ENCODE measurements at places on chromosomes 4 and X.
A peak's percentile ranks its signal among the peaks of the same experiment; 100 is the strongest.

- no peak for DNase-seq
Measured at GRCh38 chr4:10212400-10212799, 95.8 kb upstream of the WDR1 start.

DNA sequence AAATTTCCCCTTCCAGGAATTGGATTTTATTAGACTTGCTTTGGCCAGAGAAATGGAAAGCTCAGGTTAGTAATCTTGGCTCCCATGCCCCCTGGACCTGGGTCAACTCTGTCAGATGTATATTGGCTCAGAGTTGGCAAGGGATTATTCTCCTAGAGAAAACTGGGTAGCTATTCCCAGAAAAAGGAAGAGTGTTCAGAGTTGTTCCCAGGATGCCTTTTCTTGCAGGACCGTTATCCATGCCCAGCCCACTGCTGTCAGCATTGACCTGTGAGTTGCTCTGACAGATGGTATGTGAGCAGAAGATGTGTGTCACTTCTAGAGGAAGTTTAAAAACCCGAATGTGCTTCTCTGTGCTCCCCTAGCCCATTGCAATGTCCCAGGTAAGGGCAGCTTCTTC lies 509.9 kb upstream of the ZFP42 start:
- no peak for DNase-seq

DNA sequence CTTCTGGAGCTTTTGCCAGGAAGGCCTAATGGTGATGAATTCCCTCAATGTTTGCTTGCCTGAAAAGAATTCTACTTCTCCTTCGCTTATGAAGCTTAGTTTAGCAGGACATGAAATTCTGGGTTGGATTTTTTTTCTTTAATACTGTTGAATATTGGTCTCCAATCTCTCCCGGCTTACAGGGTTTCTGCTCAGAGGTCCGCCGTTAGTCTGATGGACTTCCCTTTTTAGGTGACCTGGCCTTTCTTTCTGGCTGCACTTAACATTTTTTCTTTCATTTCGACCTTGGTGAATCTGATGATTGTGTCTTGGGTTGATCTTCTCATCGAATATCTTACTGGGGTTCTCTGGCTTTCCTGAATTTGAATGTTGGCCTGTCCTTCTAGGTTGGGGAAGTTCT lies 17.2 kb upstream of the TMPRSS11A start:
- no peak for DNase-seq

GRCh38 chr4:94032754-94033153 lies 174.9 kb upstream of the SMARCAD1 start:
- DNase-seq: no peak

- DNase-seq: no peak
Measured at GRCh38 chrX:144293229-144293628, 409.4 kb downstream of the UBE2NL start.

- DNase-seq: no peak
Measured at GRCh38 chr4:109985993-109986974, 73.6 kb downstream of the EGF start.

DNA sequence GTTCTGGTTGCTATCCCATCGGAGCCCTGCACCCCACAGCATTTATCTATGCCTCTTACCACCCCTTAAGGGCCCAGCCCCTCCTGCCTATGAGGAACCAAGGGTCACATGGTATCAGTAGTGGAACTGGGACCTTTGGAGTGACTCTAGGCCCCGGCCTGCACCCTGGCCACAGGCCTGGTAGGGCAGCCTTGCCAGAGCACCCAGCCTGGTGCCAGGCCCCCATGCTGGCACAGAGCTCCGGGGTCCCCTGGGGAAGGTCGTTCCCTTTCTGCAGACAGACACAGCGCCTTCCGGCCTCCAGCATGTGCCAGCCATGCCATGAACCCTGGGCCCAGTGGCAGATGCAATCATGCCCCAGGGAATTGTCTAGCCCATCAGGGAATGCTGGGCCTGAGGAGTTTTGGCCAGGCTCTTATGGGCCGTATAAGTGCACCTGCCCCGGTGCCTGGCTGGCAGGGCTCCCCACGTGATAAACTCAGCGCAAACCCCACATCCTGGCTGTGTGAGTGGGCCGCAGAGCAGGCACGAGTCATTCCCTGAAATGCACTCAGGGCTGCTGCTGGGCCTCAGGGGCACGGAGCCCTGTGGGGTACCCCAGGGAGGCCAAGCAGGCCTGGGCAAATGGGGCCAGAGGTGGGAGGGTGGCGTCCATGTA lies 19.8 kb upstream of the ADD1 start:
- DNase-seq: no peak

GRCh38 chrX:83077606-83078005 lies 430.5 kb upstream of the POU3F4 start:
- no peak for DNase-seq

GRCh38 chrX:148784137-148784536 lies 283.7 kb downstream of the AFF2 start:
- no peak for DNase-seq

DNA sequence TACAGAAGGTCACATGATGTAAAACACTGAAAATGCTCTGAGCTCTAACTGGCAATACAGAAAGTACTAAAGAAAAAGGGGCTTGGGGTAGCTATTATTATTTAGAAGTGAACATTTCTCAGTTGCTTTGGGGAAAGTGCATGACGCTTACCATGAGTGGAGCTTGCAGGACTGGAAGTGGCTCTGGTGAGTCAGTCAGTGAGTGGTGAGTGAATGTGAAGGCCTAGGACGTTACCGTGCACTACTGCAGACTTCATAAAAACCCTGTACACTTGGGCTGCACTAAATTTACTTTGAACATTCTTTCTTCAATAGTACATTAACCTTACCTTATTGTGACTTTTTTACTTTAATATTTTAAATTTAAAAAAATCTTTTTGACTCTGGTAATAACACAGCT lies 89.3 kb upstream of the ENPP6 start:
- no peak for DNase-seq

DNA sequence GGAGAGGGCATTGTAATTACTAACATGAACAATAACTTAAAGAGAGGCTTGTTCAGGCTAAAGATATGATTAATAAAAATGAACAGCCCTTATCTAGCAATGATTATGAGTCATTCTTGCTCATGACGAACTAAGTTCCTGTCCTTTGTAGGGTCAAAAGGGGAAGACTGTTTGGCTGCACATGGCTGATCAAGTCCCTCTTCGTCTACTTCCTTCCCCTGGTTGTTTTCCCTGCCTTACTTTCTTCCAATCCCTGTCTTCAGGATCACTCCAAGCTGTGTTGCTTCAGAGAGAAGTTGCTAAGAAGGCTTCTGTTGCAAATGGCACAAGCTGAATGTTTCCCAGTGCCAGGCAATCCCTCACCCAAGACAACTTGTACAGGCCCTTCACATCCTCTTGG lies 115.0 kb upstream of the HS3ST1 start:
- DNase-seq: no peak

DNA sequence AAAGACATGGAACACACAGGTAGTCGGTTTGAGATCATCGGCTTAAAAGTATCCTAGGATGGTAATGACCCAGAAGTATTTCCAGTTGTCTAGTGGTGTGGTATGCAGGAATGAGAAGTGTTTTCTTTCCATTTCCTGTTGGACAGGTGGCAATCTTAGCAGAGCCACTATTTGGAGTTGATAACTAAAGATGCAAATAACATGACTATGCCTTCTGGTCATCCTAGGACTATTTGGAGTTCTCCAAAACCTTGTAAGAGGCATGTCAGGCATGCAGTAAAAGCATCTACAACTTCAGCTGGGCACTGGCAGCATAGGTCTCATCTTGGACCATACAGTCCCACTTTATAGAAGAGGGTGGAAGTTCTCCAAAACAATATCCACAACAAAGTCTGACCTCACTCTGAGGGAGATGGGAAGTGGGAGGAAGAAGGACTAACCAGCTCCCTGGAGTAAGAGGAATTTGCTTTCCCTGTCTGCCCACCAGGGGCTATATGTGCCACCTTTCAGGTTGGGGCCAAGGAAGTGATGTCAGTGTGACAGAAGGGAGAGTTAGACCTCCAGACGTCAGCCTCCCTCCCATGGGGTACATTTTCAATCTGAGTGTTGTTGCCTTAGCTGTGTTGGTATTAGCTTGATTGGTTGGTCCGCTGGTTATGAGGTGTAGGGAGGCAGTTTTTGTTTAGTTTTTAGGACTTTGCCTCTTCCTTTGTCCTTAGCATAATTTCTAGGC lies 101.2 kb upstream of the MYOZ2 start:
- no peak for DNase-seq

- no peak for DNase-seq
Measured at GRCh38 chrX:14673764-14674163, 144.4 kb downstream of the GLRA2 start.

DNA sequence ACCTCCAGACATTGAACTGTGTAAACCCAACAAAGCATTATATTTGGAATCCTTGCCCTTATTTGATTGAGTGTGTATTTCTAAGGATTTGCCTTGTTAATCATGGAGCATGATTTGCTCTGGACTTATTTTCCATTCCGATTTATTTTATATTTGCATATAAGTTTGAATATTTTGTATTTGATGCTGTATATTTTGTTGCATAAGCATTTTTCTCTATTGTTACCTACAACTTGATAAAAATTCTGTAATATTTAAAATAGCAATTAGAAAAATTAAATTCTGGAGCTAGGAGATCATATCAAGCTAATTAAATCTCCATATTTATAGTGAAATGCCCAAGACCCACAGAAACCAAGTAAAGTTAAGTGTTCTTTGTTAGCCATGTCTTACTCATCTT lies 47.2 kb downstream of the USO1 start:
- DNase-seq: no peak

- DNase-seq: peak; percentile 1
Measured at GRCh38 chr4:112765317-112765974, 128.5 kb downstream of the LARP7 start.

GRCh38 chr4:141642063-141642462 lies 5.7 kb downstream of the IL15 start:
- no peak for DNase-seq

- DNase-seq: peak; percentile 73
Measured at GRCh38 chr4:5893004-5893580, at the start of gene CRMP1. CRMP1 (minus strand) TSS chr4:5893086; CDS start chr4:5892969, 117 bp downstream.

GRCh38 chrX:49656533-49656932 lies 39.3 kb downstream of the PAGE1 start:
- no peak for DNase-seq

- DNase-seq: no peak
Measured at GRCh38 chr4:16717266-16717970, 181.0 kb downstream of the LDB2 start.
